Activated CD4-positive, CD25-positive, alpha-beta regulatory T cell treated with anti-CD3 and anti-CD28 coated beads, Interleukin-2, amount 50 U/mL, for 16 hours (primary cell): ENCODE measurements at places on chromosomes 2 and 18.

DNA sequence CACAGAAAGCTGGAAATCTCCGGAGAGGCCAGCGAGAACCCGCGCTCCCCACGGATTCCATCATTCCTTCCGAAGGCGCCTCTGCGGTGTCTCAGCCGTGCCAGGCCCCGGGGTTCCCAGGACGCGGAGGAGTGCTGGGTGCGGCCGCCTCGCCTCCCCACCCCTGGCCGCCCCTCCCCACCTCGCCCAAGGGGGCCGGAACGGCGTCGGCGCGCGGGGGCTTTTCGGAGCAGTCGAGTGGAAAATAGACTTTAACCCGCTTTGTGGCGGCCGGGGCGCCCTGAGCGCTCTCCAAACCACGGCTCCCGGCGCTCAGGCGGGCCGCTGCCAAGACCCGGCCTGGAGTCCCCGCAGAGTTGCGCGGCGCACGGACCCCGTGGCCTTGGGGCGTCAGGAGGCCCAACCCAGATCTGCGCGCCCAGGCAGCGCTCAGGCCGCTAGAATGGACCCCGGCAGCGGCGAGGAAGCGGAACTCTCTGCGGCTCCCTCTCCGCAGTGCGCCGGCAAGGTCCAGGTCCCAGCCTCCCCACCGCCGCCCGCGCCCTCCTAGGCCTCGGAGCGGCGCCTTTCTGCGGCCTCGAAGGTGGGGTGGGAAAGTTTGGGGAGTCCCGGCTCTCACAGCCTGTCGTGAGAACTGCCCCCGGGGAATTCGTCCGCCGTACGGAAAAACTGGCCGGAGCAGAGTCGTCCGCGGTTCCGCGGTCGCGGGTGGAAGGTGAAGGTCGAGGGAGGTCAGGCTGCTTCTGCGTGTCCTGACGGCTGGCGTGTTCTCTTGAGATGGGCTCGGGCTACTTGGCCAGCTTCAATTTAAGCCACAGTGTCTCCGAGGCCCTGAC is 1.2 kb upstream of the EMX1 start:
- DNase-seq = no peak

DNA sequence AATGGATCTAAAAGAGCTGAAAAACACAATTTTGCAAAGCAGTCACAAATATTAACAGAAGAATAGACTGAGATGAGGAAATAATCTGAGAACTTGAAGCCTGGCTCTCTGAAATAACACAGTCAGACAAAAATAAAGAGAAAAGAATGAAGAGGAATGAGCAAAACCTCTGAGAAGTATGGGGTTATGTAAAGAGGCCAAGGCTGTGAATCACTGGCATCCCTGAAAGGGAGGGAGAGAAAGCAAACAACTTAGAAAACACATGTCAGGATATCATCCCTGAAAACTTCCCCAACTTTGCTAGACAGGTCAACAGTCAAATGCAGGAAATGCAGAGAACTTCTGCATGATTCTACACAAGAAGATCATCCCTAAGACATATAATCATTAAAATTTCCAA is 73.5 kb upstream of the LHCGR start:
- DNase-seq = no peak

DNA sequence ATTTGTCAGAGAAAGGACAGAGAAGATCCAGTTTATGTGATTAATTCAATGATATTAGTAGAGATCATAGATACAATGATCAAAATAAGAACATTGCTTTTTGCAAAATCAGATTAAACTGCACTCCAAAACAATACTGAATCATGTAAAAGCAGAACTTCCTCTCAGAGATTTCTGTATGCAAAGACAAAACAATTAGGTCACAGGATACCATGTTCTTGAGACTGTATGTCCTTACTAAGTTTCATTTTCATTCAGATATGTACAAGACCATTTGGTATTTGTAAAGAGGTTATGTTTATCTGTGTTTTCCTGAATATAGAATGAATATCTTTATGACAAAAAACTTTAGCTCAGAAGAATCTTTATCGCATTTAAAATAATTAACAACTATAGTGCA is 161.8 kb downstream of the DLGAP1 start:
- no peak for DNase-seq

DNA sequence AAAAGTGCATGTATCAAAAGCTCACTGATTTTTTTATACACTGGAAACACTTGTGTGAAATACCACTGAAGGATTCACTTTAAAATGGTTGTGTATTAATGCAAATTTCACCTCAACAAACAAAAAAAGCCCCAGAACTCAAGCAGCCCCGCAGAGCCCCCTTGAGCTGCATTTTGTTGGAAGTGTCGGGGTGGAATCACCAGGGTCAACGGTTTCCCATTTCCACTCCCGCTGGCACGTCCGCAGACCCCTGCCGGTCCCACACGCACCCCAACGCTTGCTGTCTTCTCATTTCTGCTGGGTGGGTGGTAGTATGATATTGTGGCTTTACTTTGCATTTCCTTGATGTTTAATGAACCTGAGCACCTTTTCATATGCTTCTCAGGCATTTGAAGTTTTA is 239.7 kb downstream of the FAM210A start:
- no peak for DNase-seq

- no peak for DNase-seq
Measured at GRCh38 chr2:67904566-67904965, 158.2 kb downstream of the C1D start.
